ENCODE measurements at places on chromosomes 6 and 20.

DNA sequence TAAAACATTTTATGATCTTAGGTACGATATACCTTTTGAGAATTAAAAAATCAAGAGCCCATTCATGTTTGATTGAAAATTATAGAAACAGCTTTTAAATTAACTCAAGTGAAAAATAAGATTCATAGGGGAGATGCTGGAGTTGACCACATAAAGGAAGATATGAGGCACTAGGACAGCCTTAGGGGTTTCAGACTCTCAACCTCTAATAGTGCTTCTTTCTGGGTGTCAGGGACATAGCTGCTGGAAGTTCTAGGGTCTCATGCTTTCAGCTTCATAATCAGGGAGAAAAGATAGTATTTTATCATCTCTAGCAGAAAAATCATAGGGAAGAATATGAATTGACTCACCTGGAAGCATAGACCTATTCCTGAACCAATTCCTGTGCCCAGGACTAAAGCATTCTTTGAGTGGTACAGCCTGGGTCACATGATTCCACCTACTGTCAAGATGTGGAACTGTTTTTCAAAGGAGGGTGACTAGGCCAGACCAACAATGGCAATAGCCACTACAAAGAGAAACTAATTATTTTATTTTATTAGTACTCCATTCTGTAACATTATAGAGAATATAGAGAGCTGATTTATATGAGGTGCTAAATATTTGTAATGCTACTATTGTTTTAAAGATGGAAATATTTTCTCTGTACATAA, 27.8 kb upstream of the CENPW start:
- no peak for DNase-seq

- DNase-seq: no peak
Measured at GRCh38 chr6:51467231-51467952, 620.0 kb downstream of the PKHD1 start.

GRCh38 chr6:47734831-47735481, 36.6 kb downstream of the ADGRF4 start:
- no peak for DNase-seq

GRCh38 chr6:39822846-39823815, 31.0 kb downstream of the DAAM2 start:
- DNase-seq: no peak

DNA sequence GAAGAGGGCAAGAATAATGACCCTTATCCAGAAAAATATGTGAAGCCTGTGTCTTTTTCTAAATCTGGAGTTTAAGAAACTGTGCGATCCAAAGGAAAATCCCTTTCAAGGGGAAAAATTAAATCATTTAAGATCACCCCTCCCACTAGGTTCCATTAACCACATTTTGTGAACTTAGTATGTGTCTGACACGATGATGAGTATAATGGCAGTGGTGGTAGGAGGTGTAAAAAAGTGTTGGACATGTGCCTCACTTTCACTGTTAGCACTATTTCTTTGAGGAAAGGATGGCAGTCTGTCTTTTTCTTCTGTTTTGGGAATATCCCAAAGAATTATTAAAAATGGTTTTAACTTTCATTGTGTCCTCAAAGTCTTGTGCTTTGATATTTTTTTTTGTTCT, 392.3 kb upstream of the CITED2 start:
- DNase-seq: no peak

- DNase-seq: no peak
Measured at GRCh38 chr6:164924674-164925073, 384.7 kb downstream of the C6orf118 start.

DNA sequence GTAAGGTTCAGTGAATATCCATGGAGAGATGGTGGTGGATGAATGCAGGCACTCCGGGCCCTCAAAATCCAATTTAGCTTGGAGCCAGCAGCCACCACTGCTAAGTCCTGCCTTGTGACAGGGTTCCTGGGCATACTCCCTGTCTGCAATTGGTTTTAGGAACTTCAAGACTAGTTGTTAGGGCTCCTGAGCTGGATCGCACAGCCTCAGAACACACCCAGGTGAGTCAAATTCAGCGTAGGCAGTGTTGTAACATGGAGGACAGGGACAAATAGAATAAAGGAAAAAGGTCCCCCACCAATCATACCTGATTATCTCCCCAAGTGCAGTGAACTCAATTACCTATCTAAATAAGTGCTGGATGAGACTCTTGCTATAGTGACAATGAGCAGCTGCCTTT, 74.6 kb downstream of the PERP start:
- DNase-seq: no peak

DNA sequence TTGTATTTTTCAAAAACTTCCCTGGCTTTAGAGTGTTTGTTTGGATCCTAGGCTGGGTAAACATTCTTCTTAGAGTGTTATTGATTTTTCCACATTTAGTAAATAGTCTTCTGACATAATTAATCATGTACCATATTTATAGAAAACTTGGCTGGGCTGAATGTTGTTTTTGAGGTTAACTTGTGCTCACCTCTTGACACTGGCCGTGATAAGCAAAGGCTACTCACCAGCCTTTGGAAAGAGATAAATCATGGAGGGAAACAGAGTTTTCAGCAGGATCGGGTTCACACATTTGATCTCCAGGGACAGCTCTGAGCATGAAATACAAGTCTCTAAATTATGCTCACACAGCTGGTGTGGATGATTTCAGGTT, 6.2 kb upstream of the CD93 start:
- no peak for DNase-seq
